ENCODE measurements at places on chromosomes 4 and X.

DNA sequence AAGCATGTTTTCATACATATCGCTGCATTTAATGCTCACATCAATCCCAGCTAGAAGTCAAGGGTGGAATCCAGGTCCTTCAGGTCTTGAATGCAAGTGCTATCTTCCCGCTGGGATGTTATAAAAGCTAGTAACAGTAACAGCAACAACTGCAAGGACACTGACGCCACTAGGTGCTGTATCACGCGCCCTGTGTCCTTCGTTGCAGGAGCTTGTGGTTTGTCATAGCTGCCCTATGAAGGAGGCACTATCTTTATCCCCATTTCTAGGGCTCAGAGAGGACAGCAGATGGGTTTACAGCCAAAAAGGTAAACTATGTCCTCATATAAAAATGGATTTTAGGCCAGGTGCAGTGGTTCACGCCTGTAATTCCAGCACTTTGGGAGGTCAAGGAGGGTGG lies 202.9 kb downstream of the NSUN7 start:
- DNase-seq: no peak

DNA sequence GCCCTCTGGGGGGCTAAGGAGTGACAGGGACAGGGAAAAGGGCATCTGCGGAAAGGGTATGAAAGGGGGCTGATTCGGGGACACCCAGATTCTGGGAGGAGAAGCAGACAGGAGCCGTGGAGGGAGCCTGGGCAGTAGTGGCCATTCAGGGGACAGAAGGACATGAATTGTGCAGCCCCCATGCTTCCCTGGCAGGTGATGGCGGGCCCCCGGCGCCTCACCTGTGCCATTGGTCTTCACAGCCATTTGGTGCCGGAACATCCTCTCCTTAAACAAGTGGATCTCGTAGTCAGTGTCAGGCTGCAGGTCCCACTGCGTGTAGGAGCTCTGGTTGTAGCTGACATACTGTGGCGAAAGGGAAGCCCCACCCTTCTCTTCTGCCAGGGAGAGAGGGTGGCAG lies 21.9 kb downstream of the L1CAM start:
- no peak for DNase-seq

GRCh38 chr4:1502976-1503375 lies 96.7 kb upstream of the NKX1-1 start:
- DNase-seq: no peak

DNA sequence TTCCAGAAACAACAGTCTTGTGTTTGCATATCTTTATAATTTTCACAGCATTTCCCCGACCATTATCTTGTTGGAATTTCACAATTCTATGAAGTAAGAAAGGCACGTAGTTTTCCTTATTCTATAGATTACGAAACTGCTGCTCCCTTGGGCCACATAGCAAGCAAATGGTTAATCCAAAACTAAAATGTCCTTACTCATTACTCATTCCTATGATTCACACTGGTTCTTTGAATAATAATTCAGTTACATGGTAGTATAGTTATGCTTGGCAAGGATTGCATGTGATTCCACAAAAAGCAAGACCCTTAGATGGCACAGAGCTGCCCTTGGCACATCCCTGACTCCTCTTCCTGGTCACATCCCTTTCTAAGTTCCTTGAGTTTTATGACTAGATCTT lies 51.2 kb downstream of the OR13H1 start:
- DNase-seq: peak; percentile 19

DNA sequence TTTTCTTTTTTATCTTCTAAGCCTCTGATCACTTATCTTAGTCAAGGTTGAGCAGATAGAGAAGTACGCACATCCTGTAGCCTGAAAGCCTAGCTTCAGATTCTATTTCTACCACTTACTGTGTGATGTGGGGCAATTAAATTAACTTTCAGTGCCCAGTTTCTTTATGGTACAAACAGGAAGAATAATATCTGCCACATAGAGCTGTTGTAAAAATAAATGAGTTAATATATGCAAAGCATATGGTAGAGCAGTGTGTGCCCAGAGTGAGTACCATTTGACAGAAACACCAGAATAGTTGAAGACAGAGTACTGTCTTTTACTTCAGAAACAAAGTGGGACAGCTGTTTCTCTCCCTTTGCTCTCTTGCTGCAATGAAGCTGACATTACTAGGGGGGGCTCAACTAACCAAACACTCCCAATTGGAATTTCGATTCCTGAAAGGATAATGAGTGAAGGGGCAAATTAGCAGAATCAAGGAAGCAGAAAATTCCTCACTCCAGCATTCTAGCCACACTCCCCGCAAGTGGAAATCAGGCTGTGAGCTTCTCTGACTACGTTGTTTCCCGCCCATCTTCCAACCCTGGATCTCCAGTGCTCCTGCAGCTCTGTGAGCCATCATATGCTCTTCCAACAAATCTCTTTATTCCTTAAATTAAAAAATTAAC lies 80.4 kb downstream of the MAPK10 start:
- DNase-seq: no peak

DNA sequence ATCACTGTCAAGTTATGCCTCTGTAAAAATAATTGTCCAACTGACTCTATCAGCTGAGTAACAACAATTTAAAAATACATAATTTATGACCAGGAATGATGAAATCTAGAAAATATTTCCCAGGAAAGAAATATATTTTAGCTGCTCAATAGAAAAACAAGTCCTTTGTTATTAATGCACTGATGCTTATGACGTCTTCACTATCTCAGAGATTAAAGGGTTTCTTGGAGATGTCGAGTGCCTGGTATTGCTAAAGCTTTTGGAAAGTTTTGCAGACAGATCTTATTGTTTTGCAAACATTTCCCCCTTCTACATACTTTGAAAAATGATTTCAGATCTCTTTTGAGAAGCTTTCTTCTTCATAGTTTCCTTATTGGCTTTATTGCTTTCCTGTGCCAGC lies 154.6 kb upstream of the RPS6KA3 start:
- DNase-seq: no peak

DNA sequence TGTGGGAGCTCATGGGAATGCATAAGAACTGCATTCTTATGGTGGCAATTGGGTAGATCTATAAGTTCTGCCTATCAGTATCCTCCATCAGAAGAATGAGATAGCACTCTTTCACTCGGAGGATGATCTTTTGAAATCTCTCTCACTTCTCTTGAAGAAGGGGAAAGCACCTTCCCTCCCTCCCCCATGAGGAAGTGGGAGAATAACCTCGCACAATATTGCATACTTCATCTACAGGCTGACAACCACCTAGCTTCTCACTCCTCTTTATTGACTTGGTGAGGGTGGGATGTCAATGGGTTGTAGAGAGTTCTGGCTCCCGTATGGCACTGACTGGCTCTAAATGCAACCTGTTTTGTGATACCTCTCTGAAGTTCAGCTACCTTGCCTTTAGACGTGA lies 146.7 kb upstream of the SPOCK3 start:
- DNase-seq: no peak

GRCh38 chrX:118508635-118509034 lies 13.0 kb downstream of the DOCK11 start:
- DNase-seq: no peak

- no peak for DNase-seq
Measured at GRCh38 chr4:63578383-63578782, 830.9 kb downstream of the TECRL start.

- DNase-seq: no peak
Measured at GRCh38 chr4:139532947-139533346, 23.1 kb downstream of the SETD7 start.

DNA sequence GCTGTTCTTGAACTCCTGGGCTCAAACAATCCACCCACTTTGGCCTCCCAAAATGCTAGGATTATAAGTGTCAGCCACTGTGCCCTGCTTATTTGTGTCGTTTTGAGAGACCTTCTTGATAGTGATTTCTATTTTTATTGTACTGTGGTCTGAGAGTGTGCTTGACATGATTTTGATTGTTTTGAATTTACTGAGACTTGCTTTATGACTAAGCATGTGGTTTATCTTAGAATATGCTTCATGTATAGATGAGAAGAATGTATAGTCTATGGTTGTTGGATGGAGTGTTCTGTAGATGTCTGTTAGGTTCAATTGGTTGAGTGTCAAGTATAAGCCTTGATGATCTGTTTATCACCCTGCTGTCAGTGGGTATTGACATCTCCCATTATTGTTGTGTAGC lies 789.3 kb downstream of the IL1RAPL1 start:
- DNase-seq: no peak

GRCh38 chrX:2463973-2464676 lies 36.7 kb downstream of the DHRSX start:
- peak; percentile 45 for DNase-seq

GRCh38 chrX:93695981-93696380 lies 22.0 kb downstream of the FAM133A start:
- no peak for DNase-seq

- no peak for DNase-seq
Measured at GRCh38 chr4:6848717-6849305, 60.8 kb upstream of the TBC1D14 start.

GRCh38 chr4:83361416-83362103 lies 26.9 kb upstream of the HPSE start:
- DNase-seq: no peak

DNA sequence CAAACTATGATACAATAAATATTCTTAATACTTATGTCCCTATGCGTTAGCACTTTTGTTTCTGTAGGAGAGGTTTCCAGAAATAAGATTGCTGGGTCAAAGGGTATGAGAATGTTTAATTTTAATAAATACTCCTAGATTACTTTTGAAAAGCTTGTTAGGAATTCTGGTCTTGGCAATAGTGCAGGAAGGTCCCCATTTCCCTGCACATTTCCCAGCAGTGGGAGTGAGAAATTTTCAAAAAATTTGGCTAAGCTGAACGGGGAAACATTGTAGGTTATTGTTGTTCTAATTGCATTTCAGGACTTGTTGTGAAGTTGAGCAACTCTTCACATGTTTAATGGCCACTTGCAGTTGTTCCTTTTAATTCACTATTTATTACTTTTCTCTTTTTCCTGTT lies 27.1 kb downstream of the IGFBP7 start:
- no peak for DNase-seq

GRCh38 chr4:60619531-60620305 lies 580.4 kb upstream of the ADGRL3 start:
- DNase-seq: no peak

DNA sequence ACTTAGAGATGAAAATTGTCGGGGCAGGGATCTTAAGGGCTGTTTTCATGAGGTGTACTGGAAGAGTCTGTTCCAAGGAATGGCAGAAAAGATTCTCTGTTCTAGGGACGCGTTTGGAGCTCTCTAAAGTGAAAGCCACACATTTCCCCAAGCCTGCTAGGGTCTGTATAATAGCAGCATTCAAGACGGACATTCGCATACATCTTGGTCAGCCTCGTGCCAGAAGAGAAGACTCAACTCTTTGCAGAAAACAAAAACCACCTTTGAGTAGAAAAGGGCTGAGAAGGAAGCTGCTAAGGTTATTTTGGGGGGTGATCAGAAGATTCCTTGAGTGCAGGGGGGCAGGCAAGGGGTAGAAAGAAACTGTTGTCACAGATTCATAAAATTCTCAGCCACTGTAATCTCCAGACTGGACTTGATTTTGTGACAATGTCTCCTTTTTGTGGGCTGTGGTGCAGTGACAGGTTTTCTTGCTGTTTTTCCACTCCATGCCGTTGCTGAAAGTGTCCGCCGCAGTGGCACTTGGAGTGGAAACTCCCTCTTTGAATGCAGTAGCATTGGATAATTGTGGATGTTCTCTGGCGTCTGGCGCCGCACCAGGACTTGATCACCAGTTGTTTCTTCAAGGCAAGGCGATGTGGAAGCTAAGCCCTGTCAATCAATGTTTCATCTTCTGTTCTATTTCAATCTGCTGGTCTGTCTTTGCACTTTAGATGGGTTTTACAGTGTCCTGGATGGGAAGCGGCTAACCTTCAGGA lies 2.9 kb downstream of the GYG2 start:
- DNase-seq: no peak

- DNase-seq: no peak
Measured at GRCh38 chr4:137156807-137157206, 375.5 kb downstream of the PCDH18 start.

DNA sequence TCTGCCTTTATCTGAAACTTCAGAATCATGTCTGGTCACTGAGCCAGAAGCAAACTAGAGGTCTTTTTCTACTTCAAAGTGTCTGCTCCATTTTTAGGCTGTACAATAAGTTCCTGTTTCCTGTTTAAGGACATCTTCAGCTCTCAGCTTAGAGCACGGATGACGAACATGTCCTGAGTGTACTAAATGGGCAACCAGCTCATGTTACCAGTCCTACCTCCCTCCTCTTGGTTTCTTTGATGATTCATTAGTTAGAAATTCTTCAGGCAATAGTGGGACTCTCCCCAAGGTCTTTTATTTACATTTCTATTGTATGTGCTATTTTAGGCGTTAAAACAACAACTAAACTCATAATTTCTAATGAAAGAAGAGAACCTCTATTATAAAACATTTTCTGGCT lies 58.0 kb downstream of the ENPEP start:
- DNase-seq: peak; percentile 58

- no peak for DNase-seq
Measured at GRCh38 chrX:96183843-96184242, 500.8 kb upstream of the DIAPH2 start.

DNA sequence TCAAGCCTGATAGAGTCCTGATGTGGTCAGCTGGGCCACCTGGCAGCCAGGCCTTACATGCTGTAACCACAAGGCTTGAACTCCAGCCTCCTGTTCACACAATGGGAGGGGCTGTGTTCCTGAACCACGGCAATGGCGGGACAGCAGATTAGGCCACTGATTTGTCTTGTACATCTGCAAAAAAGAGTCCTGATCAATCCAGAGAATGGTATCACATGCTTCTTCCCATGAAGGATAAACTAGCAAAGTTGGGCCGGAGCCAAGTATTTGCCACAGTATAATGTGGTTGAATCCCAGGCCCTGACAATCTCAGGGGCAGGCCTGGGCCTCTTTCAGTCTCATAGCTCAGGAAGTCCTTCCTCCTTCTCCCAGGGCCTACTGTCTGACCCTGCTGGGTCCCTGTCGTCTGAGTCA lies 2182.5 kb upstream of the AGA start:
- DNase-seq: no peak

- no peak for DNase-seq
Measured at GRCh38 chrX:70970482-70970995, 39.6 kb upstream of the SLC7A3 start.

DNA sequence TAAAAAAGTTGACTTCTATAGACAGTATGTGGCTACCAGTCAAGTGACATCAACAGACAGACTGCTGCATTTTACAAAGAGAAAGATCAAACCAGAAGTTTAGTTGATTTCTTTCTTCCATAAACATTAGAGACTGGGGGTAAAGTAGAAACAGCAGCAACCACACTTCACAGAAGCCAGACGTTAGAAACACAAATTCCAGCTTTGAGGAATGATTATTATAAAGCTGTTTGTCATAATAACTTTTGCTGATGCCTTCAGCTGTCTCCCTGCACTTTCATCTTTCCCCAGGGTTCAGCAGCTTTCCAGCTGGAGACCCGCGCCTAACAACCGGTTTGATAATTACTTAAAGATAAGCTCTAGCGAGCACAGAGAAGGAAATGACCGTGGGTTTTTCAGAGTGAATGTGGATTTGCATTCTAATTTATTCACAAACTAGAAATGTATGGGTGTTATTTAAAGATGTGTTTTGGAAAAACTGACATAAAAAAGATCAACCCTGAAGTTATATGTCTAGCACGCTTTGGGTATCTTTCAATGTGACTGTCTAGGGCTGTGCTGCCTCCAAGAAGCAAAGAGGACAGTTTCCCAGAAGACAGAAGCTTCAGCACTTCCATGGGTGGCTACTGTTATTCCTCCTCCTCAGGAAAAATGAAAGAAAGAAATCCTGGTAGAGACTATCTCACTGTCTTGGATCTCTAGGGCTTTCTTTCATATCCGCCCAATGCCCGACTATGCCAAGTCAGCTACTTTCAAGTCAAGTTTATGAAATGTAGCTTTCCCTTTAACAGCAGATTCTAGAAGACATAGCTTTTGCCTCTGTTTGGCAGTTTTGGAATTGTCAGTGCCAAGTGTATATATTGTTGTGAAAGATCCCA lies 15.0 kb upstream of the ENAM start:
- DNase-seq: no peak
